Stomach (tissue), 19 donors: ENCODE measurements at places on chromosomes 1 and 21.

- H3K4me3 ChIP-seq: no peak overlapping the region
- peaks cover 12% of the 10 kb centered on the region for H3K4me1 ChIP-seq
- no peaks in the 10 kb centered on the region for H3K27me3 ChIP-seq
- H3K36me3 ChIP-seq: no peaks in the 10 kb centered on the region
Observed at GRCh38 chr21:45332981-45333582, 45.4 kb upstream of the POFUT2 start.

- no peaks in the 10 kb centered on the region for H3K27me3 ChIP-seq
- no peak for DNase-seq
- no peak overlapping the region for H3K27ac ChIP-seq
- H3K36me3 ChIP-seq: no peaks in the 10 kb centered on the region
- no peak overlapping the region for H3K4me3 ChIP-seq
Observed at GRCh38 chr1:31198600-31198999, 41.1 kb downstream of the NKAIN1 start.

GRCh38 chr1:175656416-175656815 lies 87.0 kb downstream of the TNR start:
- H3K27me3 ChIP-seq: no peaks in the 10 kb centered on the region
- H3K27ac ChIP-seq: no peak overlapping the region
- H3K4me1 ChIP-seq: no peaks in the 10 kb centered on the region
- no peaks in the 10 kb centered on the region for H3K36me3 ChIP-seq

DNA sequence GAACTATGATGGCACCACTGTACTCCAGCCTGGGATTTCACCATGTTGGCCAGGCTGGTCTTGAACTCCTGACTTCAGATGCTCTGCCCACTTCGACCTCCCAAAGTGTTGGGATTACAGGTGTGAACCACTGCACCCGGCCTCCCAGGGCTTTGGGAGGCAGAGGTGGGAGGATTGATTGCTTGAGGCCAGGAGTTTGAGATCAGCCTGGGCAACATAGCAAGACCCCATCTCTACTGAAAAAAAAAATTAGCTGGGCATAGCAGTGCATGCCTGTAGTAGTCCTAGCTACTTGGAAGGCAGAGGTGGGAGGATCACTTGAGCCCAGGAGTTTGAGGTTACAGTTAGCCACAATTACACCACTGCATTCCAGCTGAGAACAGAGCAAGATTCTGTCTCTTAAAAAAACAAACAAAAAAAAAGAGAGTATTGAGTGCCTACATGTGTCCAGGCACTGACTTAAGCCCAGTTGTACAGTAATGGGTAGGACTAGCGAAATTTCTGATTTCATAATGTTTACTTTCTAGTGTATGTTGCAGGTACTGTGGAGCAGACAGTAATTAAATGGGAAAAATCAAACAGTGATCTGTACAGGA lies 4.2 kb downstream of the MANEAL start:
- H3K27ac ChIP-seq: no peak overlapping the region
- H3K4me1 ChIP-seq: peaks cover 22% of the 10 kb centered on the region
- peaks cover 43% of the 10 kb centered on the region for H3K36me3 ChIP-seq
- DNase-seq: no peak
- no peak overlapping the region for H3K4me3 ChIP-seq

DNA sequence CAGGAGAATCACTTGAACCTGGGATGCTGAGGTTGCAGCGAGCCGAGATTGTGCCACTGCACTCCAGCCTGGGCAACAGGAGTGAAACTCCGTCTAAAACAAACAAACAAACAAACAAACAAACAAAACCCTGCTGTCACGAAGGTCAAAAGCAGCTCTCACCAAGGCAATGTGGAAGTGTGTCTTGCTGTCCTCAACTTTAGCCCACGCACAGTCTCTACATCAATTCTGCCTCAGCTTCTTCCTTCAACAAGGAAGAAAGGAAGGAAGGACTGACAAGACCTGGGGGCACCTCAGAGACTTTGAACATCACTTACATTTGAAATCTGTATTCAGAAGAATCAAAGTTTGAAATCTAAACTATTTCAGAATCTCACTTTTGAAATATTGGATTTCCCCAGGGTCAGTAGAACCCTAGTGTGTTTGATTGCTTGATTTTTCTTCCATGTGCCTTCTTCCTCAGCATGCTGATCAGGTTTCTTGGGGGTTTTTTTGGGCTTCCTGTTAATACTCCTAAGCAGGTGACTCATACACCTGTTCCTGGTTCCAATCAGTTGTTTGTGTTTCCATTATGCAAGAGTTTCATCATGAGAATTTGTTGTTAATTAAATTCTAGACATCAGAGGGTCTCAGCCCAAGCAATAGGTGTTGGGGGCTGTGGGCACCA lies 6.5 kb upstream of the CSTB start:
- no peak for DNase-seq
- H3K27me3 ChIP-seq: no peaks in the 10 kb centered on the region
- no peak overlapping the region for H3K4me3 ChIP-seq

DNA sequence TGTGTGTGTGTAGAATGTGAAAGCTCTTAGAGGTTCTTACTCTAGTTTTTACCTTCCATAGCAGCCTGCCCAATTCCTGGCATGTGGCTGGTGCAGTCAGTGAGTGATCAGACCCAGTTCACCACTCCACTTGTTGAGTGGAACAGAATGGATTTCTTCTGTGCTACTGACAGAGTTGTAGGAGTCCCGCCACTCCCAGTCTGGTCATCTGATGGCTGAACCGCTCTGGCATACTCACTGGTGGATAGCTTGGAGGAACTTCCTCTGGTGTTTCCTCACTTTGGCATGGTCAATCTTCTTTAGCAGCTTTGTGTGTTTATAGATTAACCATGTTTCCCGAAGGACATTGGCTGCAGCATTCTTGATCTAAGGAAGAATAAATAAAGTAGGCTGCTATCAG lies 106.7 kb upstream of the ADAR start:
- H3K4me1 ChIP-seq: peaks cover 12% of the 10 kb centered on the region
- H3K27me3 ChIP-seq: no peaks in the 10 kb centered on the region

DNA sequence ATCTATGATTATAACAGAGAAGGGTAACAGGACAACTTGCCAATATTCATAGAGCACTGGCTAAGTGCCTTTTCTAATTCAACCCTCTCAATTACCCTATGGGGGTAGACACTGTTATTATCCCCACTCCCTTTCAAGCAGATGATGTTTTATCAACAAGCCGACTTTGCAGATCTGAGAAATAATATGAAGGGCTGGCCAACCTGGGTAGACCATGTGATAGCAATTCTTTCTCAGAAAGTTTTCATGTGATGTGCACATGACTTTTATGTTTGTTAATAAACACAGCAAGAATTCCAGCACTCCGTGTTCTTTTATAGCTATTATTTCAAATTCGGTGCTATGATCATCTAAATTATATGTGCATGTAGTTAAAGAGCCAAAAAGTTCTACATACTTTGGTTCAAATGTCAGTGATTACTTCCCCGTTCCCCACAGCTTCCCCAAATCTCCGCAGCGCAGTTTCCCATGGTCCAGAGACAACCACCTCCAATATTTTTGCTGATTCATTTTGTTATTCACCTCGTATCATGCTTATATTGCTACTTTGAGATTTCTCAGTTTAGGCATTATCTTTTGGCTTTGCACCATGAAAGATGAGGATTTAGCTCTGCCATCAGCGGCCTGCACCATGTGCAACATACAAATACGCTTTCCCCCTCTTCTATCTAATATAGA lies 96.7 kb upstream of the GADD45A start:
- H3K4me3 ChIP-seq: no peak overlapping the region
- no peaks in the 10 kb centered on the region for H3K4me1 ChIP-seq
- H3K27ac ChIP-seq: no peak overlapping the region
- DNase-seq: no peak
- H3K27me3 ChIP-seq: no peaks in the 10 kb centered on the region

- no peak for DNase-seq
- H3K36me3 ChIP-seq: no peaks in the 10 kb centered on the region
- peaks cover 21% of the 10 kb centered on the region for H3K27me3 ChIP-seq
- no peak overlapping the region for H3K4me3 ChIP-seq
- H3K4me1 ChIP-seq: peaks cover 13% of the 10 kb centered on the region
- peak overlapping the region; percentile 73 for H3K27ac ChIP-seq
Observed at GRCh38 chr1:44485934-44486460, 80.9 kb downstream of the RNF220 start.
